ENCODE measurements at places on chromosomes 6 and 20.

DNA sequence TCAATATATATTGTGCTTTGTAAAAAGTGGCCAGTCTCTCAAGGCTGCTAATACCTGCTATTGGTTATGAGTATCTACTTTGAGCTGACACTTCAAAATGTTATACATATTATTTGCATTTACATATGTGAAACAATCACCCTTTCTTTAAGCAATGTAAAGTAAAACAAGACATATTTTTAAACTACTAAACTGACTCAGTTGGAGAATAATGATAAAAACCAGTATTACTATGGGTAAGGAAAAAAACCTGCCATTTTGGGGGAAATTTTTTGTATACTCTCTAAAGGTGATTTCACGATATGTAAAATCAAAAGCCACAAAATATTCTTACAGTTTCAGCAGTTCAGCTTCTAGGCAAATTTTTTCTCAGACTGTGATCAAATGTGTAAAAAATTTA lies 232.3 kb downstream of the PRL start:
- no peak for DNase-seq
- H3K4me1 ChIP-seq: no peaks in the 10 kb centered on the region
- H3K27ac ChIP-seq: no peak overlapping the region
- no peaks in the 10 kb centered on the region for H3K36me3 ChIP-seq

- H3K27me3 ChIP-seq: no peaks in the 10 kb centered on the region
- DNase-seq: no peak
- no peak overlapping the region for H3K27ac ChIP-seq
- no peaks in the 10 kb centered on the region for H3K36me3 ChIP-seq
- H3K4me3 ChIP-seq: no peak overlapping the region
- H3K4me1 ChIP-seq: no peaks in the 10 kb centered on the region
These were observed 25.8 kb upstream of the CARMIL1 start for GRCh38 chr6:25253351-25253750.

DNA sequence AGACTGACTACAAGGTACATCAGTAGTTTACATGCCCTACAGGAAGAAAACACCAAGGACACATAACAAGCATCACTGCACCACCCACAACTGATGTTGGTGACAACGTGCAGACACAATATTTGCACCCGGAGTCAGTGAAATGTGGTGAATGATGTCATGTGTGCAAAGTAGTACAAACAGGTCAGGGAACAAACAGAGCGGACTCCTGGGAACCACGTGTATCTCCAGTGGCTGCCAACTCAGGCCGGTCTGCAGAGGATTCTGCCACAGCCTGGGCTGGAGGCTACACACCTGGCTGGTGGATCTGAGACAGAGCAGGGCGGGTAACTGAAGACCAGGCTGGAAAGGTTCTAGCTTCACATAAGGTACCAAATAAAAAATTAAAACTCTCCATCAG lies 28.2 kb upstream of the RPS6KA2 start:
- H3K4me1 ChIP-seq: no peaks in the 10 kb centered on the region
- no peak overlapping the region for H3K4me3 ChIP-seq
- H3K27me3 ChIP-seq: no peaks in the 10 kb centered on the region
- no peak overlapping the region for H3K27ac ChIP-seq

DNA sequence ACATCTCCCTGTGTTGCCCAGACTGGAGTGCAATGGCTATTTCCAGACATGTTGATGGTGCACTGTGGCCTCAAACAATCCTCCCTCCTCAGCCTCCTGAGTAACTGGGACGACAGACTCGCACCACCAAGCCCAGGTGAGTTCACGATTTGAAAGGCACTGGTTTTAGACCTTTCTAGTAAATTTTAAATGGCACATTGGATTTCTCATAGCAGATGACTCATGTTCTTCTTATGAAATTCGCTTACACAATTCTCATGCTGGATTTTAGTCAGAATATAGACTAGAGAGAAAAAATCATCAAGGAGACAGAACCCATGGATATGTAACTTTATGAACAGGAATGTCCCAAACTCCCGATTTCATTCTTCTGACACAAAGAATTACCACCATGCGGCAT lies 18.1 kb upstream of the PXDC1 start:
- H3K4me1 ChIP-seq: no peaks in the 10 kb centered on the region
- no peaks in the 10 kb centered on the region for H3K27me3 ChIP-seq
- H3K4me3 ChIP-seq: no peak overlapping the region
- no peak for DNase-seq
- H3K27ac ChIP-seq: no peak overlapping the region

DNA sequence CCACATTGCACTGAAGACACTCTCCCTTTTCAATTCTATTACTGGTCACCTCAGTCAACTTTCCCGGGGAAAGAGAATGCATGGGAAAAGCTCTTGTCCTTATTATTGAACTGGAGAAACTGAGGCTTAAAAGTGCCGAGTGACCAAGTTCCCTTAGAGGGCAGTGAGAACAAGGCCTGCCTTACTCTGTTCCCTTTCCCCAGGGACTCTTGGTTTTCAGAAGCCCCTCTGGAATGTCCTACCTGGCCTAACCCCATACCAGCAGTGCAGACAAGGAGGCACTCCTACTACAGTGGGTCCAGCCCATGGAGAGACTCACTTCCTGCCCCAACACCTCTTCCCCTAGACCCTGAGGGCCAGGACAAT lies 6.1 kb downstream of the SRXN1 start:
- no peak overlapping the region for H3K4me3 ChIP-seq
- DNase-seq: no peak
- peaks cover 43% of the 10 kb centered on the region for H3K36me3 ChIP-seq

DNA sequence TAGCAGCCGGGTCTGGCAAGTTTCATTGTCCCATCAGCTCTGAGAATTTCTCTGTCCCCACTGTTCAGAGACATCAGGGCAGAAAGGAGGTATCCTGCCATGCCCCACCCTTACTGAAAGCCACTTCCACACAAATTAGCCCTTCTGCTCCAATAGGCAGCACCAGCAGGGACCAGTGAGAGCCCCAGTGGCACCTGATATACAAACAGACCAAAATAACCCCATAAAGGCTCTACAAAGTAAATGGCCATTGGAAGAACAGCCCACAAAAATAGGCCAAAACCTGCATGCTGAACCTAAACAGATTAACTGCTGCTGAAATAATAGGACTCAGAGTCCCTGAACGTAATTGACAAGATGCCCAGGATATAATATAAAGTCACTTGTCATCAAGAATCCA lies 199.9 kb downstream of the TMEM200A start:
- no peak overlapping the region for H3K27ac ChIP-seq
- H3K36me3 ChIP-seq: no peaks in the 10 kb centered on the region
- DNase-seq: no peak
- H3K27me3 ChIP-seq: no peaks in the 10 kb centered on the region
- H3K4me3 ChIP-seq: no peak overlapping the region

DNA sequence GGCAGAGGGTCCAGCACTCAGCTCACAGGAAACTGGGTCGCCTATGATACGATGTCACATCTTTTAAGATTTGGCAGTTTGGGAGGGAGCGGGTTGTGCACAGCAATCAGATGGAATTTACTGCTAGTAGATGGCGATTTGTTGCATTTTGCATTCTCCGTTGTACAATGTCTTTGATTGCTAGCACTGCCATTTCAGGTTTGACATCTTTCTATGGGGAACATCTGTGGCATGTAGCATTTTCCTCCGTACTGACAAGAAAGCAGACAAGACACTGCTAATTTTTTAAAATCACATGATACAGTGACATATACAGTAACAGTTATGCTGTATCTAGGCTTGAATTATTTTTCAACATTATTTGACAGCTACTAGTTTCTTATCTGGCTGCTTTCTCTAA lies 119.7 kb upstream of the PCSK2 start:
- DNase-seq: no peak
- no peak overlapping the region for H3K27ac ChIP-seq
- H3K4me3 ChIP-seq: no peak overlapping the region
- no peaks in the 10 kb centered on the region for H3K27me3 ChIP-seq
- H3K36me3 ChIP-seq: no peaks in the 10 kb centered on the region

DNA sequence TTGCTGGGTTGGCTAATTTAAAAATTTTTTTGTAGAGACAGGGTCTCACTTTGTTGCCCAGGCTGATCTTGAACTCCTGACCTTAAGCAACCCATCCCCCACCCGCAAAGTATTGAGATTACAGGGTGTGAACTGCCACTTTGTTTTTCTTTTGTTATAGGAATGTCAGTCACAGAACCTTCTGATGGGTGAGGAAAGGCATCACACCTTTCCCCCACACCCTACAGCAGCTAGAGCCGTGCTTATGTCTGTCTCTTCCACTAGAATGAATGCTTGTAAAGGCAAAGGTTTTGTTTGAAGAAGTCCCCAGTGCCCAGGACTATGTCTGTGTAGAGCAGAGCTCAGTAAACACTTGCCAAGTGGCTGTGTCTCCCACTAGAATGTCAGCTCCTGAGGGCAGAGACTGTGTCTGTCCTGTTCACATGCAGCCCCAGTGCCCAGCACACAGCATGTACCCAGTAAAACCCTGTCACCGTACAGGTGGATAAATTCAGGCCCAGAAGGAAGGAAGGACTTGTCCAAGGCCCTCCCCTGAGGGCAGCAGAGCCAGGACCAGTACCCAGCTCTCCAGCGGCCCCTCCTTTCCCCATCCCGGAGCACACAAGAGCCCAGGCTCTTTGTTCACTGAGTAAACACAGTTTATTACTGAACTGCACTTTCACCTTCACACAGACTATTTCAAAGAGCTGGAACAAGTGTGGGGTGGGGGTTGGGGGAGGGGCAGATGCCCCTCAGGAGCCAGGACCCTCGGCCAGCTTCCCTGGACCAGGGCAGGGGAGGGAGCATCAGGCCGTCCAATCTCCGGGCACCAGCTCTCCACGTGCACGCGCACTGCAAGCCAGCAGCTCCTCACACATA lies 26.4 kb downstream of the COX4I2 start:
- no peak for DNase-seq
- H3K4me3 ChIP-seq: no peak overlapping the region
- peaks cover 23% of the 10 kb centered on the region for H3K36me3 ChIP-seq
- no peaks in the 10 kb centered on the region for H3K4me1 ChIP-seq
- H3K27me3 ChIP-seq: no peaks in the 10 kb centered on the region

DNA sequence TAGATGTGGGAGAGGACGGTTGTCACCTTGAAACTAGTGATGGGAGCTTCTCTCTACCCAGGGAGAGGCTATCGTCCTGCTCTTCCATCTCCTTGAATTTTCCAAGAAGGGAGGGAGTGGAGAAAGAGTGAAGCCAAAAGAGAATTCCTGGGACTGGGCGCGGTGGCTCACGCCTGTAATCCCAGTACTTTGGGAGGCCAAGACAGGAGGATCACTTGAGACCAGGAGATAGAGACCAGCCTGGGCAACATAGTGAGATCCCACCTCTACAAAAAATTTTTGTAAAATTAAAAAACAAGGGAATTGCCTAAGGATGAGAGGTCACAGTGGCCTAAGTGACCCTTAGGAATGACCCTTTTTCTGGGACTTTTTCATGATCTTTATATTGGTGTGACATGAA lies 8.8 kb downstream of the MYH7B start:
- no peaks in the 10 kb centered on the region for H3K27me3 ChIP-seq
- H3K27ac ChIP-seq: no peak overlapping the region
- no peaks in the 10 kb centered on the region for H3K36me3 ChIP-seq
- peaks cover 12% of the 10 kb centered on the region for H3K4me1 ChIP-seq
- DNase-seq: no peak
- H3K4me3 ChIP-seq: no peak overlapping the region

GRCh38 chr6:37696841-37697662 lies 631 bp downstream of the MDGA1 start:
- no peaks in the 10 kb centered on the region for H3K27me3 ChIP-seq
- H3K4me3 ChIP-seq: peak overlapping the region; percentile 59
- H3K27ac ChIP-seq: peak overlapping the region; percentile 64
- no peak for DNase-seq

- H3K27me3 ChIP-seq: no peaks in the 10 kb centered on the region
- no peak overlapping the region for H3K27ac ChIP-seq
- H3K4me3 ChIP-seq: no peak overlapping the region
- no peak for DNase-seq
- no peaks in the 10 kb centered on the region for H3K4me1 ChIP-seq
- H3K36me3 ChIP-seq: no peaks in the 10 kb centered on the region
These were observed 62.0 kb downstream of the SYNE1 start for GRCh38 chr6:152575161-152575560.

GRCh38 chr6:158441716-158442215 lies 118.1 kb upstream of the TMEM181 start:
- no peaks in the 10 kb centered on the region for H3K4me1 ChIP-seq
- H3K36me3 ChIP-seq: no peaks in the 10 kb centered on the region
- DNase-seq: peak; percentile 61
- H3K4me3 ChIP-seq: no peak overlapping the region
- H3K27me3 ChIP-seq: no peaks in the 10 kb centered on the region
- H3K27ac ChIP-seq: peak overlapping the region; percentile 22

GRCh38 chr6:138986578-138986977 lies 1.5 kb downstream of the REPS1 start:
- H3K4me3 ChIP-seq: peak overlapping the region; percentile 71
- no peak for DNase-seq
- peaks cover 51% of the 10 kb centered on the region for H3K4me1 ChIP-seq
- no peaks in the 10 kb centered on the region for H3K27me3 ChIP-seq
- H3K36me3 ChIP-seq: no peaks in the 10 kb centered on the region
- peak overlapping the region; percentile 87 for H3K27ac ChIP-seq

GRCh38 chr6:81456416-81456815 lies 296.1 kb downstream of the TENT5A start:
- no peak overlapping the region for H3K27ac ChIP-seq
- no peak overlapping the region for H3K4me3 ChIP-seq
- no peaks in the 10 kb centered on the region for H3K27me3 ChIP-seq
- no peak for DNase-seq

DNA sequence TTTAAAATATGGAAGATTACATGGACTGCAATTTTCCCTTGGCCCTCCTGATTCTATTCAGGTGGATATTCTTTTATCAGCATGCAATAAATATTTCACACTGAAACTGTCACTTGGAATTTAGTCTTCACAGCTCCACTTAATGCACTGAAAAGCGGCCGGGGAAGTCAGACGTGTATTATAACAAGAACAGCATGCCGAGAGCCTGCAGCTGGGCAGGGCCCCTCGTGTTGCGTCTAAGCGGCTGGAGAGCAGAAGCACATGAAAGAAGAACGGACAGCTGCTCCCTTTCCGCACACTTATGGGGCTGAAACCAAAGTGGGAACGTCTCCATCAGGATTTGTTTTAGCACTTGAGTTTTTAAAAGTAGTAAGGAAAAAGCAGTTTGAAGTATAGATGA lies 57.2 kb downstream of the LYRM4 start:
- DNase-seq: no peak
- no peaks in the 10 kb centered on the region for H3K36me3 ChIP-seq
- no peaks in the 10 kb centered on the region for H3K27me3 ChIP-seq
- H3K4me1 ChIP-seq: peaks cover 78% of the 10 kb centered on the region
- H3K4me3 ChIP-seq: no peak overlapping the region
- peak overlapping the region; percentile 86 for H3K27ac ChIP-seq

GRCh38 chr6:14983599-14984518 lies 262.0 kb upstream of the JARID2 start:
- no peak overlapping the region for H3K27ac ChIP-seq
- no peak for DNase-seq
- H3K27me3 ChIP-seq: no peaks in the 10 kb centered on the region
- H3K4me1 ChIP-seq: no peaks in the 10 kb centered on the region
- no peak overlapping the region for H3K4me3 ChIP-seq

GRCh38 chr6:11552442-11552841 lies 14.9 kb downstream of the TMEM170B start:
- no peaks in the 10 kb centered on the region for H3K36me3 ChIP-seq
- no peak overlapping the region for H3K27ac ChIP-seq
- no peaks in the 10 kb centered on the region for H3K27me3 ChIP-seq
- no peak for DNase-seq
- no peaks in the 10 kb centered on the region for H3K4me1 ChIP-seq
- H3K4me3 ChIP-seq: no peak overlapping the region

GRCh38 chr6:29796026-29796425 lies 31.6 kb upstream of the HLA-G start:
- H3K4me1 ChIP-seq: peaks cover 22% of the 10 kb centered on the region
- no peaks in the 10 kb centered on the region for H3K36me3 ChIP-seq
- H3K4me3 ChIP-seq: no peak overlapping the region

- H3K27ac ChIP-seq: no peak overlapping the region
- H3K27me3 ChIP-seq: no peaks in the 10 kb centered on the region
- DNase-seq: no peak
- H3K4me3 ChIP-seq: no peak overlapping the region
- H3K4me1 ChIP-seq: peaks cover 13% of the 10 kb centered on the region
These were observed 288.8 kb downstream of the BTBD9 start for GRCh38 chr6:38350942-38351341.

All from right atrium auricular region (tissue), 2 donors.